ENCODE measurements at places on chromosomes 7 and 10.

DNA sequence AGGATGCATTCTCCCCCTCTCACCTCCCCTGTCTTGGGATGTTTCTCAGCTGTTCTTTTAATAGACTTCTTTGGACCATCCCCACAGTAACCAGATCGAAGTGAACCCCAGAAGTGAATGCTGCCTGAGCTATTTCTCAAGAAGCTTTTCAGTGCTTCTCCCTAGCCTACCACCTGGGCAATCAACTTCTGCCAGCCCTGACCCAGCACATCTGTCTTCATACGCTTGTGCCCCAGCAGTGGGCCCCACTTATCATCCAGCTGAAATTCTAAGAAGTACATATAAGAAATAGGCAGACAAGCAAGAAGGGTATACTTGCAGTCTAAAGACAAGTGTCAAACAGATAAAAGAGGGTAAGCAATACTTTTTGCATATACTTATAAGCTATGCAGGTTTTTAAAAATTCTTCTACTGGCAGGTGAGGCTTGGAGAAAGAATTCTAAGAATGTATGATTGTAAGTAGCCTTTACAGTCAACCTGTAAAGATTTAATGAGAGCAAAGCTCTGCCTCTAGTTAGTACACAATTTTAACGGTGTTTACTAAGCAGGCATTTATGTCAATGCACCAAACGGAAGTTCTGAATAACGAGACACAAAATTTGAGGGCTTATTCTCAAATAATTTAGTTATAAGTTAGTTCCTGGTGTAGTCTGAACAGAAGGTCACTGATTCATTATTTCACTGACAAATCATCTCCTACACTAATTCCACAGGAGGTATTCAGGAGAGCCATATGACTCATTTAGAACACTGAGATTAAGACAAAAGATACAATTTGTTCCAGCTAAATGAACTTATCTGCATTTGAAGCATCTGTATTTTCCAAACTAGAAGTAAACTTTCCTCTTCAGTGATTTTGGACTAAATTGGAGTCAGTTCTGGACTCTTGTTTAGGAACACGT, 83.3 kb downstream of the RNLS start:
- DNase-seq: no peak

- peak; percentile 40 for DNase-seq
These were observed 117.4 kb upstream of the POM121L12 start for GRCh38 chr7:52917982-52918578.

- DNase-seq: peak; percentile 84
These were observed 116.6 kb downstream of the KLF6 start for GRCh38 chr10:3668276-3668965.

DNA sequence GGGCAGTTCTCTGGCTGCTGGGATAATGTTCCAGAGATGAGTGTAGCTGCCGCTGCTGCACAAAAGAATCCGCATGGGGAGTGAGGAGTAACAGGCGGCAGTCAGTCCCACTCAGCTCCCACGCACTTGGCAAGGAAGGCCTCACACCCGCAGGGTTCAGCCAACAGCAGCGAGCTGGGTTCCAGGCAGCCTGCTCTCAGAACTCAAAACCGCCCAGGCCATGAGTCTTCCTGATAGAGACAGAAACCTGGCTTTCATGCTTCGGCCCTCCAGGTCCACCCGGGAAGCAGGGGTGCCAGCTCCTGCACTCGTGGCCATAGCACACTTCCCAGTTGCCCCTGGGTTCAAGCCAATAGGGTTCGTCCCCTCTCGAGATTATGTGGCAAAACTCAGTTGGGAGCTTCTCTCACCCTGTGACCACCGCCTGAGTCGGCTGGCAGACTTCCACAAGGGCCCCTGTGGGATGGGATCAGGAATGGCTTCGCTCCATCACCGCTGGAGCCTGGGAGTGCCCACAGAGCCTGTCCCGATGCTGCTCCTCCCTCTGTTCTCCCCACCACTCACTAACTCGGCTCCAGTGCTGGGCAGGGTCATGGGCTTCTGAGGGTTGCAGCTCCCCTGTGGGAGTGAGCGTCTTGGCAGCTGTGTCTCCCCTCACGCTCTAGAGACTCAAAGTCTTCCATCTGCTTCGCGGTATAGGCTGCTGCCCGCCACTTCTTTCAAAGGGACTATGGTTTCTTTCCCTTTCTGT, 20.6 kb downstream of the CLRN3 start:
- DNase-seq: no peak

DNA sequence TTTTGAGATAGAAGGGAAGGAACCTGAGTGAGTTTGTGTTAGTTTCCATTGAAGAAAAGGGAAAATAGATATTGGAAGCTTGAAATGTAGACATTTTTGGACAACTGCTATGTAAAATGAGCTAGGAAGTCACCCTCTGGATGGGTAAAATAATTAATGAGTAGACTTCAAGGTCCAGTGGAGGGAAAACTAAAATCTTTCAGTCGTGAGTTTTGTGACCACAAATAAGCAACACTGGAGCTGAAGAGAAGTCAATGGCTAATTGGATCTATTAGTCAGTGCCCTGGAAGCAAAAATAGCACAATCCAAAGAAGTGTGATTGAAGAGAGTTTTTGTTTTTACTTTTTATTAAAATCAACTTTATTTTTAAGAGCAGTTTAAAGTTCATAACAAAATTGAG, 123.4 kb downstream of the MYO3A start:
- no peak for DNase-seq

- no peak for DNase-seq
These were observed 37.5 kb downstream of the ARHGAP22 start for GRCh38 chr10:48567346-48567745.

DNA sequence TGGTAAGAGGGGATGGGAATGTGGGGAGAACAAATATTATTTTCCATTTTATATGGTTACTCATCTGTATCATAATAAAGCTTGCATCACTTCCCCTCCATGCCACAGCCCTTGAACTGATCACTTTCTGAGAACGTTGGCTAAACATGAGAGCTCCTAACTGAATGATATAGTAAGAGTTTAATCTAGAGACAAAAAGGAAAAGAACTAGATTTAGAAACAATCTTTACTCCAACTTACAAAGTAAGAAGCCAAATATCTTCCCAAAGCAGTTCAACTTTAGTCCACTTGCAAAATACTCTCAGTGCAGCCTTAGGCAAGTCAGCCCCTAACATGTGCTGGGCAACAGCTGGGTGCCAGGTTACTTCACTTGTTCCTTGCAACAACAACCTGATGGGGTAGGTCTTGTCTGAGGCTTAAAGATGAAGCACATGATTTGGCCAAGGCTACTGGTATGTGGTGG, 20.3 kb downstream of the SMURF1 start:
- no peak for DNase-seq

- no peak for DNase-seq
These were observed 52.4 kb downstream of the CALD1 start for GRCh38 chr7:134831862-134832261.

DNA sequence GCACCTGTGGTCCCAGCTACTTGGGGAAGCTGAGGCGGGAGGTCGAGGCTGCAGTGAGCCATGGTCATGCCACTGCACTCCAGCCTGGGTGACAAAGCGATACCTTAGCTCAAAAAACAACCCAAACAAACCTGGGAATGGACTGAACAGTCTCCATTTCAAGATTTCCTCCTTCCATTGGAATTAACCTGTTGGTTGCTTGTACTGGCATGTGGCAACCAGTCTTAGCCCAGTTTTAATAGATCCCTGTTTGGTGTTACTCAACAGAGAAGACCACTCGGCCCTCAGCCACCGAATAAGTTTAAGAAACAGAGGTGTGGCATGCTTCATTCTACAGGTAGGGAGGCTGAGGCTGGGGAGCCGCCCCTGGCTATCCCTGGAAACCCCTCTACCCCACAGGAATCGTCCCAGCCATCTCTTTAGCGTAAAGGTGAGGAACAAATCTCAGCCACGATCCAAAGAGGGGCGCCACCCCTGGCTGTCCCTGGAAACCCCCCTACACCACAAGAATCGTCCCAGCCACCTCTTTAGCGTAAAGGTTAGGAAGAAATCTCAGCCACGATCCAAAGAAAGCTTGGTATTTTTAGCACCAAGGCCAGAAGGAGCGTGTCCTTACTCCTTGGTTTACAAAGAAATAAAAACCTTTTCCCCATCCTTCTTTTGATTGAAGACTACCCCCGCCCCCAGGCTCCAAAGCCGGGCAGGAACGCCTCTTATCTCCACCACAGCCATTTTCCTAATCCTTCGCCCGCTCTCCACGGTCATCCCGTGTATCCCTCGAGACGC, 861 bp upstream of the TSPAN14 start:
- DNase-seq: peak; percentile 62

DNA sequence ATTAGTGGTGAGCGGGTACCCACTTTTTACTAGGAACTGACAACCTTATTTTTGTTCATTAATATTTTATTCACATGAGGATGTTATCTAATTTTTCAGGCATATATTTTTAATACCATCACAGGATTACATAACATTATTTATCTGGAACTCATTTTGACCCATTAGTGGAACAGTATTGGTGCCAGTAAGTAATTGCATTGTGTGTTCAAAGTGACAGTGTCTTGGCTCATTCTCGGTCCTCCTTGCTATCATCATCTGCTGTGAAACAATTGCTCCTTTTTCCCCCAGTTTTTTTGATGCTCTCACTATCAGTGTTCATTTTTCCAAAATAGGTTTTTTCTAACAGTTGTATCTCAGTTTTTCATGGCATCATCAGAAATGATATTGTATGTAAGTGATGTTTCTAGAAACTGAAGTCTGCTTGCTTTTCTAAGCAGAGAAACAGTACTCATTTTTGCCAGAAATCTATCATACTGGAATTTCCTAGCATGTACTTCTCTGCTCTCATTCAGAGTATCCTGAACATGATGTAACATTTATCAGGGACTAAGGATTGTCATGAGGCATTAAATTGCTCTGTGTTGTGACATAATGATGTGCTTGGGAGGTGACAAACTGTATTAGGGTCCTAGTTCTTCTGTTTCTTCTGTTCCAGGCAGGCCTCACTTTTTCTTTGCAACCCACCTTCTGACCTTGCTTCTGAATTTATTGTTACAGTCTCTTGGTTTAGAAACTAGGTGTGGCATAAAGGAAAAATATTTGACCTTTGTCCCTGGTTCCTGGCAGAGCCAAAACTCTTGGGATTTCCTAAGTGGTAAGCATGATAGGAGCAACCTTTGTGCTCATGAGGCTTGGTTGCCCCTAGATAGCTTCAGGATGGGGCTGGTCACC, 4.2 kb downstream of the NUB1 start:
- DNase-seq: no peak
